ENCODE measurements at places on chromosomes 4 and X.

DNA sequence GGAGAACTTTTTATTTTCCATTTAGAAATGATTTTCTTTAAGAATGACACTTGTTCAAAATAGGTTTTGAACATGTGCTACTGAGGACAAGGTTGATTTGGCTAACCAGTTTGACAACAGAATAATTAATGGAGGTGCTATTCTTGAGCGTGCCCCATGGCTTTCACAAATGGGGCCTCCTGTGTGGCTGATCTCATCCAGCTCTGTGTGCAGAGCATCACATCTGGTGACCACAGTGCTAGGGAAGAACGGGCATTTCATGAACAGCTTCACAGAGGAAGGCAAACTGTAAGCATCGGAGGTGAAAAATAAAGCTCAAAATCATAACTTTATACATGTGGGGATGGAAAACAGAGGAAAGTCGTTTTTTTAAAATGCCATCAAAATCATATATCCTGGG, 148.6 kb downstream of the SOWAHB start:
- DNase-seq, result no peak

GRCh38 chr4:22686141-22686540, 6.6 kb upstream of the GBA3 start:
- no peak for DNase-seq

GRCh38 chrX:148500423-148501385, at the start of gene AFF2:
Gene AFF2 (plus strand): TSS chrX:148500617. CDS start chrX:148501098, 481 bp downstream.
- DNase-seq, result no peak

DNA sequence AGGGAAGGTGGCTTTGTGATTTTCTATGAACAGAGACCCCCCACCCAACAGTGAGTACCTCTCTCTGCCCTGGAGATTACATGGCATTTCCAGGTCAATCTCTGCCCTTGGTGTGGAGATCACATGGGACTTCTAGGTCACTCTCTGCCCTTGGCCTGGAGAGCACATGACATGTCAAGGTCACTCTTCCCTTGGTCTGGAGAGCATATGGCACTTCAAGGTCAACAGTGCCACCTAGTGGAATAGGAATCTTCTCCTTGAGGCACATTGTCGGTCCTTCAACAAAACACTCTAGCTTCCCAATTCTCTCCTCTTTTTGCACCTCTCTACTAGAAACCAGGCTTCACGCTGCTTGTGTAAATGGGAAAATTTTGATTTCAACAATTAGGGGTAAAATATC, 66.2 kb upstream of the TACR3 start:
- no peak for DNase-seq

GRCh38 chr4:123405267-123405865, 8.8 kb downstream of the SPRY1 start:
- no peak for DNase-seq

- DNase-seq, result no peak
These were observed 83.1 kb downstream of the NDST4 start for GRCh38 chr4:115030281-115030680.

DNA sequence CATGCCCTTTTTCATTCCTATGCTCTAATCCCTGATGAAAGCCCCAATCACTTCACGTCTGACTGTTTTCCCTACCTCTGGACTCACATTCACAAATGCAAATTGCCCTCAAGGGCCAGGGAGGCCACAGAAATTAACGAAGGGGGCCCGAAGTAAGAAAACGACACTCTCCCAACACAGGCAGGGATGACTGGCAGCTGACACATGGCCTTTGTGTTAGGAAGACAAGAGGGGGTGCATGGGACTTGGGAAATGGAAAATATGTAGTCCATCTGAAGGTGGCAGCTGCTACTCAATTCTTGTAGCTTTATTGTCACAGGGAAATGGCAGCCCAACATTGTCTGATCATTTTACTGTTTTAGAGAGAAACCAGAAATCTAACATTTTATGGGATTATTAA, 12.3 kb upstream of the SPARCL1 start:
- no peak for DNase-seq

DNA sequence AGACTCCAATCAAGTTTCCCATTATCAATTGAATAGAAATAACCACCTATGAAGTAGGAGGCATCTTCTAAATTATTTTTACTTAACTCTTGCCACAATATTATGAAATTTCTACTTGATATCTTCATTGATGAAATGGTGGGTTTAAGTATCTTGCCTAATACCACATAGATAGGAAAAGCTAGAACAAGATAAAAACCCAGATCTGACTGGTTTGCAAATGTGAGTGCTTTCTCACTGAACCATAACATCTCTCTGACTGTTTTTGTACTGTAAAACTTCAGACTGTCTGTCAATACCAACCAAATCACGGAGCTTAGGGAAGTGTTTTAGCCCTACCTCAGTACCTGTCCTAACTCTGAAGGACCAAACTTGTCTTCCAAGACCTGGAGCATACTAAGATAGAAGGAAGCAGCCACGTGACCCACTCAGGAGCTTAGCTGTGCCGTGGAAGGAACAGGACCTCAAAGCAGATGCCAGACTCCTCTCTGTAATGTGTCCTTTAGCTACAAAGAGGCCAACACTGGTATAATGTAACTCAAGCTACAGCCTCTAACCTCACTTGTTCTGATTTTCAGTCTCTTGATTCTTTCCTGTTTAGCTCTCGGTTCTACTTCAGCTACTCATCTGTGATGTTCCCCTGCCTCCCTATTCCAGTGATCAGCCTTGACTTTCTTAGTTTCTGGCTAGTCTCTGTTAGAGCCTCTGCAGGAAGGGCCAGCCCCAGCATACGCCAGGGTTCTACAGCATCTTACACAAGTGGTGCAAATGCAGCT, 84.4 kb downstream of the LRP2BP start:
- no peak for DNase-seq

DNA sequence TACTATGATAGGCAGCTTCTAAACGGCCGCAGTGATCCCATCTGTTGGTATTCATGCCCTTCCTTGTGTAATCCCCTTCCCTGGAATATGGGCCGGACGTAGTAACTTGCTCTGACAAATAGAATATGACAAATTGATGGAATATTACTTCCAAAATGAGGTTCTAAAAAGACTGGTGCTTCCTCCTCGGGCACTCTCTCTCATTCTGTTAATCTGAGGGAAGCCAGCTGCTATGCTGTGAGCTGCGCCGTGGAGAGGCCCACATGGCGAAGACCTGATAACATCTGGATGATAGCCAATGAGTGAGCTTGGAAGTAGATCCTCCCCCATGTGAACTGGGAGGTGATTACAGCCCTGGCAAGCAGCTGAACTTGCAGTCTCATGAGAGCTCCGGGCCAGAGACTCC, 27.2 kb upstream of the SLC25A4 start:
- no peak for DNase-seq

DNA sequence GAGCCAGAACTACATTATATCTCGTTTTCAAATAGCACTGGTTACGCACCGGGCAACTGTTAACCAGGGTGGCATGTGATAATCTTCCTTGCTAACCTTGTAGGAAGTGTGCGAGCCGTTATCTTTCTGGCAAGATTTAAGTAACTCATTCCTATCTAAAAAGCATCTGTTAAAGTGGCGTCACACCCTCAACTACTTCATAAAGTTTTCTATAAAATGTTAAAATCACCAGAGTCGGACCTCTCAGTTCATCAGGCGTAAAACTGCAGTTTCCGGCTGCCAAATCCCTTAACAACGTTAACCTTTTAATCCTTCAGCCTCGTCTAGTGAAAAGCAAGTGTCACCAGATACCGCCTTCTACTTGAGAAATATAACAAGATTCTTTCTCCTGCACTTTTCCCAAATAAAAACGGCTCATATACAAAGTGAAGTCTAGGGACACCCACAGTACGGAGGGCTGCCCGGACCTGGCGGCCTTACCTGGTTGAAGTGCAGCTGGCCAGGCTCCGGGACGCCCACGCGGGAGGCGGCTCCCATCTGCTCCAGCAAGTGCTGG, 1.2 kb downstream of the SLC39A8 start:
- DNase-seq, result peak; percentile 24

DNA sequence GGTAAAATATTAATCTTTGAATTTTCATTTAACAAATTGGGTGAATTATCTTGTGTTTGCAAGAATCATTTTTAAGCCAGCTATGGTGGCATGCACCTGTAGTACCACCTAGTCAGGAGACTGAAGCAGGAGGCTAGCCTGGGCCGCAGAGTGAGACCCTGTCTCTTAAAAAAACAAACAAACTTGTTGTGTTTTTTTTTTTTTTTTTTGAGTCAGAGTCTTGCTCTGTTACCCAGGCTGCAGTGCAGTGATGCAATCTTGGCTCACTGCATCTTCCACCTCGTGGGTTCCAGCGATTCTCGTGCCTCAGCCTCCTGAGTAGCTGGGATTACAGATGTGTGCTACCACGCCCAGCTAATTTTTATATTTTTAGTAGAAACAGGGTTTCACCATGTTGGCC, 2.2 kb downstream of the TXLNG start:
- DNase-seq, result no peak

- no peak for DNase-seq
These were observed 48.0 kb upstream of the TRIM2 start for GRCh38 chr4:153156263-153156662.

All from stimulated activated CD8-positive, alpha-beta memory T cell treated with anti-CD3 and anti-CD28 coated beads, Interleukin-15, amount 100 ng/mL, for 4 hours (primary cell).